ENCODE measurements at places on chromosomes 11 and 22.
A peak's percentile ranks its signal among the peaks of the same experiment; 100 is the strongest.

DNA sequence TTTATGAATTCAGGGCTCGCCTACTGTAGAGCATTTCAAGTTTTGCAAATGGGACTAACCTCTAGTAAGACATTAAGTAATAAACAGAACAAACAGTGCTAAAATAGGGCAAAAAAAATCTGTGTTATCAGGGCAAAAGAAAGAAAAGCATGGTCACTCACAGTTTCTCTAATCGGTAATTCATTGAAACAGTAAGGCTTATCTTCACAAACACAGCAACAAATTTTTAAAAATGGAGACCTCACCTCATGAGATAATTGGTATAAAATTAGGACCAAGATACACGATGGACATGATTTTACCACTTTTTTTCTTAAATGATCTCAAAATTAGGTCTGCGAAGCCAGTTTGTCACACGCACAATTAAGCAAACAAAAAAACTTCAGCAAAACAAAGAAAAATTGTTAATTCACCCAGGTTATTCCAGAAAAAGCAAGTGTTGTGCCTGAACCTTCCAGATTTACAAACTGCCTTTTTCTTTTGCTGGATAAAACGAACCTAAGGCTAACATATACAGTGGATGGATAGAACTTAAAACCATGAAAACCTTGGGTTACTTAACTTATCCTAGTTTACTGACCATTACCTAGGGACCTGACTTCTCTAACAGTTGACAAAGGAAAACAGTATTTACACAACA lies 1.4 kb downstream of the TMEM123 start:
- peak; percentile 26 for DNase-seq

DNA sequence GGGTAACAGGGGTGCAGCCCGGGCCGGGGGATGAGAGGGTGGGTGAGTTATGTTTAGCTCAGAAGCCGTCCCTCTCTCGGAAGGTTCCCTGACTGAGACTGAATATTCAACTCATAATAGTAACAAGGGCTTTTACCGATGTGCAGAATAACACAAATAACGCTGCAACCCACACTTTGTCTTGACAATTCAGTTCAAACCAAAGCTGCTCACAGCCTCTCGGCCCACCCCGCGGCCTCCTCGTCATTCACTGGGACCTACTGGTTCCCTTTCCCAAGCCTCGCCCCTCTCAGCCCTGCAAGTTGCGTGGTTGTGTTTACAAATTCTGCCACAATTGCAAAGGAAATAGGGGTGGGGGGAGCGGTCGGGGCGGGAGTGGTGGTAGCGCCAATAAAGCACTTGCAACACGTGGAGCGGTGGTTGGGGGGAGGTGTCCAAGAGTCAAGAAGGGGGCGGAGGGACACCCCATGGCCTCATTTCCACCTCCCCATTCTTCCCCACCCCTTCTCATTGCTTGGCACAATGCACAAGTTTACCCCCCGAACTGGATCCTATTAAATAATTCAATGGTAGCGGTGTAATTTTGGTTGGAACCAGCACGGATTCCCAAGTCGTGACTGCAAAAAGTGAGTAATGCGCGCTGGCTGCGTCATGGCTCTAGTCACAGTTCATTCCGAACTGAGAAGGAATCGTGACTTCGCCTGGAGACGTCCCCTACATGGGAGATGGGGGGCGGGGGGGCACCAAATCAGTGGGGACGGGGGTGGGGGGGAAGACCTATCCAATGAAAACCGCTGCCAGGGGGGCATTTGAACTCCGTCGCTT lies 102.0 kb upstream of the HSD17B12 start:
- DNase-seq = peak; percentile 48

GRCh38 chr22:21736084-21736642 lies 569 bp upstream of the YPEL1 start:
- no peak for DNase-seq

DNA sequence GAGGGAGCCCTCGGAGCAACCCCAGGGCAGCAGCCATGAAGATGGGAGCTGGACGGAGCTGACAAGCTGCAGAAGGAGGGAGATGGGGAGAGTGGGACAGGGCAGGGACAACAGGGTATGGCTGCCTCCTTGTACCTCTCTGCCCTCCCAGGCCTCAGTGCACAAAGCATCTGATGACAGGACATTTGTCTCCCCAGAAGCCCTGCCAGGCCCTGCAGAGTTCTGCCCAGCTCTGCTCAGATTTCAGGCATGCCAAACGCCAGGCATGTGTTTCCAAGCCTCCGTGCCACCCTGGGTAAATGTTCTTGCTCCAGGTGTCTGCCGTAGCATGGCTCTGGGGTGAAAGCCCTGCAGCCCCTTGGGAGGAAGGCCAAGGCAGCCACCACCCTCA lies 1.1 kb upstream of the IFITM10 start:
- DNase-seq = no peak

DNA sequence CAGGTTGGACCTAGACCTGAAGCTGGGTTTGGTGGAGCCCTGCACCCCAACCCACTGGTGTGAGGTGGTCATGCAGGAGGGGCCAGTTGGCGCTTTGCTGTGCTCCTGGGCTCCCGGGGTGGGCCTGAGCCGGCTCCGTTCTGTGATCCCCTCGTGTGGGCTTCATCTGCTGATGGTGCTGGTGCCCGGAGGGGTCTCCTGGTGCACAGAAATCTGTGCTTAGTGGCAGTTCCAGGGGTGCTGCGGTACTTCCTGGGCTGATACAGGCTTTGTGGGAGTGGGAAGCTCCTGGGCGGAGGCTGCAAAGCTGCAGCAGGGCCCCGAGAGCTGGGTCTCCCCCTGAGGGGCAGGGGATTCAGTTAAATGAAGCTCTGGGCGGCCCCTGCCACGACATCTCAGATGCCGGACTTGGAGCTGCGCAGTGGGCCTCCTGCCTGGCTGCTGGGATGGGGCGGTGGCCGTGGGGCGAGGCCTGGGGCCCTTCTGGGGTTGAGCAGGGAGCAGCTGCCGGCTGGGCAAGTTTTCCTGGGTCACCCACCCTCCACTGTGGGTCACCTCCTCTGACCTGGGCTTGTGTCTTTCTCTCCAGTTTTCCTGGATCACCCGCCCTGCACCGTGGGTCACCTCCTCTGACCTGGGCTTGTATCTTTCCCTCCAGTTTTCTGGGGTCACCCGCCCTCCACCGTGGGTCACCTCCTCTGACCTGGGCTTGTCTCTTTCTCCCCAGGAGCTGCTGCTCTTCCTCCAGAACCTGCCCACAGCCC lies 410.5 kb downstream of the TBC1D22A start:
- no peak for DNase-seq

GRCh38 chr22:41831828-41832552 lies 915 bp upstream of the SREBF2 start:
- peak; percentile 63 for DNase-seq

- no peak for DNase-seq
These were observed 42.5 kb downstream of the CLPB start for GRCh38 chr11:72391638-72392423.

- no peak for DNase-seq
These were observed 16.0 kb downstream of the POLA2 start for GRCh38 chr11:65277631-65278277.

GRCh38 chr22:49115197-49115596 lies 712.5 kb downstream of the BRD1 start:
- no peak for DNase-seq

DNA sequence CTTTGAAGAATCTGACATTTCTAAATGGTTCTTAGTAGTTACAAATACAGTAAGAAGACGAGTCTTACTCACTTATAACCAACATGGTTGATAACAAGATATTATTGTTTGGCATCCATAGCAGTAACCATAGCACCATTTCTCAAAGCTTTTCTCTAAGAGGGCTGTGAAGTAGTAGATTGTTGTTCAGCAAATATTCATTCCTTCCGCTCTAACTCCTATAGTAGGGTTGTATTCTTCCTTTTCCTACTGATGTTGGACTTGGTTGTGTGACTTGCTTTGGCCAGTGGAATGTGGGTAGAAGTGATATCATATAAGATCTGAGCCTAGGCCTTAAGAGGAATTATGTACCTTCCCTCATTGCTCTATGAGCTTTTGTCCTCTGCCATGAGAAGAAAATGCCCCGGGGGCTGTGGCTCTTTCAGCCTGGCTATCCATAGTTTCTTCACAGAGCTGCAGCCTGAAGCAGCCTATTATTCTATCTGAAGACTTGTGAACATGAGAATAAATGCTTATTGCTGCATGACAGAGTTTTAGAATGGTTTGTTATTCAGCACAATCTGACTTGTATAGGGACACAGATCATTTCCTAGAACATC lies 28.9 kb upstream of the ZBED5 start:
- DNase-seq = no peak

DNA sequence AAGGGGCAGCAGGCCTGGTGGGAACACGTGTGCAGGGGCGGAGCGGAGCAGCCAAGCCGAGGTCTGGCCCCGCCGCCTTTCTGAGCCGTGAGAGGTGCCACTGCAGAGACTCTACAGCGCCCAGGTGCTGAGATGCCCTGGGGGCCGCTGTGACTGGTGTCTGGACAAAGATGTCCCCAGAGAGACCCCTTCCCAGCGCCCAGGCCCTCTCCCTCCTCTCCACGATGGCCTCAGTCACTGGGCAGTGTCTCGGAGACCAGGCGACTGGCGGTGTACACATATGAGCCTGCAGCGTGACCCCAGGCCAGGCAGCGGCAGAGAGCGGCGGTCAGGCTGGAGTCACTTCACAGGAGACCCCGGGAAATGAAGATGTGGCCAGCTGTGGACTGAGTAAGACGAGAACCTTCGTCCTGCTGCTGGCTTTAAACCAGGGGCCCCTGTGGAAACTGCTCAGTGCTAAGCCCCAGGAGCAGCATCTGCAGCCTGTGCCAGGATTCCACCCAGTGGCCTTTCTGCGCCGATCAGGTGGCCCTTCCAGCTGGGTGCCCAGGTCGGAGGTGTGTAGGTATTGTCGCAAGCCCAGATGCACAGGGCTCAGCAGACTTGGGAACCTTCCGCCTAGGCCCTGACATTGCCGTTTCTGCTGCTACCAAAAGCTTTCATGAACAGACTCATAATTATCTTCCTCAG lies 34.7 kb downstream of the MOB2 start:
- DNase-seq = no peak

- no peak for DNase-seq
These were observed 52.9 kb downstream of the NCAPD3 start for GRCh38 chr11:134170919-134171281.

DNA sequence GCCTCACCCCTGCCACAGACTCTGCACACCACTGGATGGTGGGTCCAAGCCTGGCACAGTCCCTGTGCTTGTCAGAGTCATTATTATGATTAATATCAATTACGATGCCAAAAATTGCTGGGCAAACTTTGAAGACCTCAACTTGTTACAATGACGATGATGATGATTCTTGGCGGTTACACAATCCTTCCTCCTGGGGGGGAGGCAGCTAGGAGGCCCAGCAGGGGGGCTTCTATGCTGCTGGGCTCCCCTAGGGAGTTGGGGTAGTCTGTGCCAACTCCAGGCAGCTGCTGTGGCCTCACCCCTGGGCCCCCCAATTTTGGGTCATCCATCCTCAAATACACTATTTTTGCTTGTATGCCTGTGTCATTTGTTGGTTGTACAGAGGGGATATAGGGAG lies 12.0 kb downstream of the SLC35E4 start:
- no peak for DNase-seq

Measured in OCI-M1 (cell line).